Activated T-cell treated with anti-CD3 and anti-CD28 coated beads for 24 hours (primary cell): ENCODE measurements at places on chromosomes 4 and X.

GRCh38 chr4:169492436-169493163, 119.8 kb downstream of the NEK1 start:
- peak; percentile 7 for DNase-seq

DNA sequence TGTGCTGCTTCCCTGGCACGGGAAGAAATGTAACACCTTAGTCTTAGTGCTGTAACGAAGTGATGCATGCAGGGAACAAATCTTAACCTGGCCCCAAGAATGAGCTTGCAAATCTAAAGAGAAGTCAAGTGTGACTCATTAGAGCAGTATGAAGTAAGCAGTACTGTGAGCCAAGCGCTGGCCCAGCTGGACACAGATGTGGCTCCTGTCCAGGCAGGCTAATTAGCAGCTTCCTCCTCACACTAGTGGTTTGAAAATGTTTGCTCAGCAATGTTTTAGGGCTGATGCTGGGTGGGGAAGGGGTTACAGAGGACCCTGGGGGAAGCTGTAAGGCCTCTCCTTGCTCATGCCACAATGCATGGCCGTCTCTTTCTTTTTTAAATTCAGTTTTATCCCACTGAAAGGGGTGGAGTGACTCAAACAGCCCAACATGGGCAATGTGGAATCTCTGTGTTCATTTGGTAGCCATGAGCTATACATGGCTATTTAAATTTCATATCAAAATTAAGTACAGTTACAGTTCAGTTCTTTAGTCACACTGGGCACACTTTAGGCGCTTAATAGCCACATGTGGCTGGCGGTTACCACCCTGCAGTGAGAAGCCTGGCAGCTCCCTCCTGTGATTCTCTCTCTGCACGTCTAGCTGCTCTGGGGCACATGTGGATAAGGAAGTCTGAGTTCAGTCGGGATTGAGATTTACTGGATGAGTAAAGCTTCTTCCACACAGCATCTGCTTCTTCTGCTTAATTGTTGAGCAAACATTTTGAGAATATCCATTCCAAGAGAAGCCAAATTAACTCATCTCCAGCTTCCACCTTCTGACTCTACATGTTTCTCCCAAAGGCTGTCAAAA, 48.8 kb downstream of the MAP7D2 start:
- DNase-seq = no peak

DNA sequence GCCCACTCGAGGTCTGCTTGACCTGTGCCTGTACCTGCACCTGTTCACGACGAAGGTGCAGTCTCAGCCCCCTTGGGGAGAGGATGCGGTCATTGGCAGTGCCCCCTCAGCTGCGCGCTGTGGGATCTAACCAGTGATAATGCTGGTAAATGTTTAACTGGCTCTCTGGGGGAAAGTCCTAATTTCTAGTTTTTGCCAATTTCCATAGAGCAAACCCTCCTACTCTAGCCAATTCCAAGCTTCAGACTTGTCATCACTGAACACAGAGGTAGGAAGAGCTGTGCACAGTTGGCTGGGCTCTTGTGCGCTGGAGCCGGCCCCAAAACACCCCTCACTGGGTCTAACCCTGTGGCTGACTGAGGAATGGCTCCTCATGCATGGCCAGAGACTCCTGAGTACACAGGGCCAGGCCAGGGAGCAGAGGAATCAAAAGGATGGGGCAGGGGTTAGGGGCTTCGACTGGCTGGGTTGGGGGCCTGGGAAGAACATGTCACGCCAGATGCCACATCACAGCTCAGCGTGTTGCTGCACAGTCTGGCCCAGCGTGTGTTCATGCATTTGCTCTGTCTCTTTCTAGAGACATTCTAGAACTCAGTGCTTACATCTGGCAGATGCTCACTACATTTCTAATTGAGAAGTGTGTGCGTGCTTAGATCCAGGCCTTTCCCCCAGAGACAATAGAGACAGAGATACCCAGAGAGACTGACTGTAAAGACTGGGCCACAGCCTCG, 270.8 kb downstream of the BCOR start:
- no peak for DNase-seq

DNA sequence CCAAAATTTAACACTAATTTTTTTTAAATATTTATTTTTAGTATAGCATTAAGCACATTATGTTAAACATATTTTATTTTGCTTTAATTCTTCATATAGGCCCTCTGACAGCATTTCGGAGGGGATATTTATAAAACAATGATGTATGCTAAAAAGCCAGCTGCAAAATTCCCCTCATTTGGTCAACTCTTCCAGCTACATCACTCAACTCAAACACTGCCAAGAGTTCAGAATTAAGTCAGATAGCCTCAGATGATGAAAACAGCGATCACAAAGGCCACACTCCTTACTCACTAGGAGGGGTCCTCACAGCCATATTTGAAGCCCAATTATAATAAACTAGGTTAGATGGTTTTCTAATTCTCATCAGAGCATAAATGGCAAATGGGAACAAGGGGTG, 146.6 kb downstream of the ADAMTS3 start:
- DNase-seq = no peak

DNA sequence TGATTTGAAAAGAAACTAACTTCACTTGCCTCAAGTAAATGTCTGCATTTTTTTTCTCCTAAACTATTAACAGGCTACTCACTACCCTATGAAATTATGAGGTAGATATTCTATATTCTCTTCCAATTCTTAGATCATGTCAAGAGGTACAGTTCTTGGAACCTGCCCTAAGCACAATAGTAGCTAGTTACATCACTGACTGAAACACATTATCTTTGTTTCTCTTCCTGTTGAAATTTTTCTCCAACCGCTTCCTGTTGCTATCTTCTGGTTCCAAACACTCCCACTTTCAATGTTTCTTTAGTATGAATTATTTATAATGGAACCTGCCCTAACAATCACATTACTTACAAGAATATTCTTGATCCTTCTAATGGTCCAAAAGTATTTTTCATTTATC, 5.0 kb upstream of the BANK1 start:
- DNase-seq = no peak

DNA sequence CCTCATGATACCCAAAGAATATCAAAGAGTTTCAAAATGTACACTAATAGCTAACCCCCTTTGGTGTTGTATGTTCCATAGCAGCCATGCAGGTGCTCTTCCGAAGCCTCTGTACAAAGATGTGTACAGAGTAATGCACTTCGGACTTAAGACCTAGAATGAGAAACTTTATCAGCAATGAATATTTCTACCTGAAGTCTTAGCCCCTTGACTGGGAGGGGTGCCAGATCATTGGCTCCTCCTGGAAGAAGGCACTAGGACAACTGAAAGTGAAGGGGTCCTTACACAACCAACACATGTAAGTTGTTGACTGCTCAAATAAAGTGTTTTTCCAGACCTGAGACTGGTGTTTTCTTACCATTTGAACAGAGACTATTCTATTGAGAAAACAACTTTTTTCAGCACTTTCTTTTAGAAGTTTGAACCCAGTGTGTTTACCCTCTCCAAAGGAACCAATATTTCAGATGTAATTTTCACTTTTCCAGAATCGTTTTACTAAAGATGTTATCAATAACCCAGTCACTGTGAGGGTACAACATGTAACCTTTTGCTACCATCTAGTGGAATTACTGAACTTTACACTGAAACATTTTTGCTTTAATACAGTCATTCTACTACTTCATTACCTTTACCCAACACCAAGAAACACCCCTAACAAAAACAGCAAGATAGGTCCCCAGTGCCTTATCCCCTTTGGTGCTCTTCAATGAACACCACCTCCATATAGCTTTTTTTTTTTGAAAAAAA, 33.3 kb upstream of the PRDX4 start:
- DNase-seq = no peak

GRCh38 chr4:15976456-15977447, 13.8 kb upstream of the FGFBP2 start:
- DNase-seq = no peak

- no peak for DNase-seq
Observed at GRCh38 chr4:6230827-6231662, 30.7 kb upstream of the JAKMIP1 start.

- DNase-seq = no peak
Observed at GRCh38 chrX:66013194-66013816, 26.6 kb downstream of the VSIG4 start.

- peak; percentile 52 for DNase-seq
Observed at GRCh38 chr4:152679414-152680281, at the start of gene TMEM154. TSS of gene TMEM154 (minus strand) at chr4:152679997. CDS start at chr4:152679933, 64 bp downstream.

- DNase-seq = no peak
Observed at GRCh38 chrX:118593407-118593806, 97.8 kb downstream of the DOCK11 start.

- no peak for DNase-seq
Observed at GRCh38 chr4:7929118-7929951, 10.3 kb downstream of the AFAP1 start.

DNA sequence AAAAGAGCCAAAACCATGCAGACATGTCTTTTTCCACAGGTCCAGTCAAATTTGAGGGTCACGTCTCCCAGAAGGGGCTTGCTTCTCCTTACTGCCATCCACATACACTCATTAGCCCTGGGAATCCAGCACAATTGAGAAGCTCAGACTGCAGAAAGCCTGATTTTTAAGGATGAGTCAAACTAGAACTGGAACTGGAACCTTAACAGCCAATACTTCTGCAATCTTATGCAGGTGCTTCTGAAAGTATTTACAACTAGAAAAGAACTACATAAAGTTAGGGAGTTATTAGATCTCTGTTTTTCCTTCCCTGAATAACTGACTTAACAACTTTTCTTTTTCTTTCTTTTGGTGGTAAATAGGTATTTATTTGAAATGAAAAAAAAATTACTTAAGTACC, 86.3 kb downstream of the CDS1 start:
- DNase-seq = no peak

- DNase-seq = no peak
Observed at GRCh38 chr4:3803946-3804345, 37.8 kb downstream of the ADRA2C start.

- DNase-seq = no peak
Observed at GRCh38 chrX:34578237-34578636, 78.8 kb downstream of the TMEM47 start.

GRCh38 chrX:53714580-53715345, 28.2 kb upstream of the HUWE1 start:
- peak; percentile 53 for DNase-seq

DNA sequence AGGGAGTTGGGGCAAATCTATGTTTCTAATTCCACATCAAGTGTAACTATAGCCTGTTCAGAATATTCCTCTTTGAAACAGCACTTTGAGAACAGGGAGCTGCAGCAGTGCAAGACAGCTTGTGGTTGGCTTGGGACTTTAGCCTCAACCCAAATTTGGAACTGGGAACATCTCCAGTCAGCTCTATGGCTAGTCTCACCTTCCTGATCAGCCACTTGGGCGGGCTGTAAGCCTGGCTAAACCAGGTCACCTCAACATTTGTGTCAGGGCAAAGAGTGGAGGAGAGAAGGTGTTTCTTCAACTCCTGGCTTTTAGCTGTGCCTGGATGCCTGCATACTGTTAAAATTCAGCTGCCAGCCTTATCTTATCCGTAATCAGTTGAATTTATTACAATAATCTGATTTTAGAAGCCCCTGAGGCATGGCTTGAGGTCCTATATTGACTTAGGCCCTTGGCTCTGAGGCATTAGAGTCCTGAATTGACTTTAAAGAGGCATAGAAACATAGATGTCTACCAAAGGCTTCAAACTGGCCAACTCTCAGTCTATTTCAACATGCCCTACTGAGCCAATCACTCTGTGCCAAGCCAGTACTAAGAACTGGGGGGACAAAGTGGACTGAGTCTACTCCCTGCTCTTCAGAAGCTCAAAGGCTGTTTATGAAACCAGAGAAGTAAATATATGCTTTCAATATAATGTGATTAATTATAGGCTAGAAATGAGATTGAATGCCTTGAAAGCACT, 18.7 kb upstream of the AR start:
- DNase-seq = no peak

- DNase-seq = no peak
Observed at GRCh38 chrX:37896511-37896890, 49.1 kb upstream of the DYNLT3 start.

GRCh38 chrX:50333308-50333707, 128.7 kb downstream of the CCNB3 start:
- DNase-seq = no peak

DNA sequence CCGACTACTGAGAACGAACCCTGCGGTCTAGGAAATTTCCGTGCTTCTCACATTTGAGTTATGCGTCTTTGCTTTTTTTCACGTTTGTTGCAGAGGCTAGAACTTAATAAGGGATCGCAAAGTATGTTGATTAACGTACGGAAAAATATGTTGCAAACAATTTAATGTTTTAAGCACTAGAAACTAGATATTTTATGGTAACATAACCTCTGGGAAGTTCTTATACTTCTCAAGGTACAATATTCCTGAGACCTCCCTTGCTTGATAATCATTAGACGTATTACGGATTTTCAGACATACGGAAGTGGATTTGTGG, 639 bp upstream of the PRDM5 start:
- DNase-seq = no peak

DNA sequence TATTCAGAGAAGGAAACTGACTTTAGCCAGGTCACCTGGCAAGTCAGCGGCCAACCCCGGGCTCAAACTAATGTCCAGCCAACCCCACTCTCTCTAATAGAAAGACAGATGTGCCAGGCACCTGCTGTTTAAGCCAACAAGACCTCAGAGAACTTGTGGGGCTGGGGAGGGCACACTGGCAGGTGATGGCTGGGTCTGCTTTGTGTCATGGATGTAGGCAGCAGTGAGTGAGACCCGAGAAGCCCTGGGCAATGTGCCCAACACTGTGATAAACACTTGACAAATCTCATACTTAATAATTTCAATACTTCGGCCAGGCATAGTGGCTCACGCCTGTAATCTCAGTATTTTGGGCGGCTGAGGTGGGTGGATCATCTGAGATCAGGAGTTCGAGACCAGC, 9.0 kb upstream of the CD99L2 start:
- DNase-seq = no peak

GRCh38 chrX:21838937-21839333, 482 bp upstream of the MBTPS2 start:
- DNase-seq = no peak

GRCh38 chrX:124042042-124042441, 80.5 kb downstream of the STAG2 start:
- DNase-seq = no peak

- no peak for DNase-seq
Observed at GRCh38 chrX:122517786-122518185, 666.3 kb upstream of the GRIA3 start.

GRCh38 chrX:70656304-70656703, 211.7 kb downstream of the DLG3 start:
- no peak for DNase-seq

GRCh38 chrX:48278958-48279357, 23.8 kb downstream of the SSX1 start:
- no peak for DNase-seq

GRCh38 chr4:177023951-177024350, 231.2 kb upstream of the VEGFC start:
- no peak for DNase-seq
